ENCODE measurements at places on chromosomes 5 and 9. TPM values are rescaled to one million over a fixed set of nuclear protein-coding genes. Genes with fewer than 3 reads are reported as not detected.

The ACTBL2 gene
- not detected for total RNA-seq

The C1QTNF2 gene
- total RNA-seq: 0.04 TPM

The DDX46 gene
- 59.6 TPM for total RNA-seq

The ECSCR gene
- not detected for total RNA-seq

The AJM1 gene
- 4.1 TPM for total RNA-seq

The PCDHAC1 gene
- 1.9 TPM for total RNA-seq

The PTPRD gene
- 0.35 TPM for total RNA-seq

The PCDHGA6 gene
- 0.22 TPM for total RNA-seq

The IRX4 gene
- total RNA-seq: 0.34 TPM

The PHF24 gene
- total RNA-seq: 0.09 TPM

The RLN1 gene
- not detected for total RNA-seq

The CCIN gene
- total RNA-seq: not detected

The CDC14B gene
- total RNA-seq: 12.9 TPM

The SNX18 gene
- total RNA-seq: 6.4 TPM

The STPG3 gene
- total RNA-seq: not detected

The NMUR2 gene
- 0.08 TPM for total RNA-seq

The HMHB1 gene
- not detected for total RNA-seq

The SOX30 gene
- total RNA-seq: not detected

The DHFR gene
- total RNA-seq: 48.2 TPM

Data from A549 treated with AZD2906 at 1 μM for 4 hours (cell line).